CD4-positive, alpha-beta T cell treated with Interleukin-15 for 4 hours (primary cell): ENCODE measurements at places on chromosomes 7 and 10.
A peak's percentile ranks its signal among the peaks of the same experiment; 100 is the strongest.

DNA sequence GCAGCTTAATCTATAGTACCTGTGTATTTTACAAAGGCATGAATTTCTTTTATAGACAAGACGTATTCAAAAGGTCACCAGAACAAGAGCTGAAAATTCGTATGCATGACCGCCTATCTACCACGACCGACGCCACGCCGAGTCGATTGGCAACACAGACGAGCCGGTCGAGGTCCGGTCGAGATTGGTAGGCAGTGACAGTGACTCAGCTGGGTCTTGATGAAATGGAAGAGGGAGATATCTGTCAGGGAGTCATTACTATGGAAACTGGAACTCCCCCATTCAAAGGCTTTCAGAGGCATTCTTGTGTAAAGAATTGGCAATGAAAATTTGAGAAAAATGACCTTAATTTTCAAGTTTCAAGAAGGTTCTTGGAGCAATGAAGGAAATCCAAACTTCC lies 2.1 kb downstream of the ATP5MK start:
- no peak for DNase-seq

DNA sequence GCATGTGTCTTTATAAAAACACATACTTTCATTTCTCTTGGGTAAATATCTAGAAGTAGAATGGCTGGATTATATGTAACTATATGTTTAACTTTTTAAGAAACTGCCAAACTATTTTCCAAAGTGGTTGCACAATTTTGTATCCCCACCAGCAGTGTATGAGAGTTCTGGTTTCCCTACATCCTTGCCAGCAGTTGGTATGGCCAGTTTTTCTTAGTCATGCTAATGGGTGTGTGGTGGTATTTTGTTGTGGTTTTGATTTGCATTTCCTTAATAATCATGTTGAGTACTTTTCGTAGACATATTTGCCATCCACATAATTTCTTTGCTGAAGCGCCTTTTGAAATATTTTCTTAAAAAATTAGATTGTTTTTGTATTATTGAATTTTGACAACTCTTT lies 60.3 kb downstream of the NEUROG3 start:
- DNase-seq = no peak

GRCh38 chr7:15336146-15336545 lies 225.7 kb downstream of the AGMO start:
- DNase-seq = no peak

DNA sequence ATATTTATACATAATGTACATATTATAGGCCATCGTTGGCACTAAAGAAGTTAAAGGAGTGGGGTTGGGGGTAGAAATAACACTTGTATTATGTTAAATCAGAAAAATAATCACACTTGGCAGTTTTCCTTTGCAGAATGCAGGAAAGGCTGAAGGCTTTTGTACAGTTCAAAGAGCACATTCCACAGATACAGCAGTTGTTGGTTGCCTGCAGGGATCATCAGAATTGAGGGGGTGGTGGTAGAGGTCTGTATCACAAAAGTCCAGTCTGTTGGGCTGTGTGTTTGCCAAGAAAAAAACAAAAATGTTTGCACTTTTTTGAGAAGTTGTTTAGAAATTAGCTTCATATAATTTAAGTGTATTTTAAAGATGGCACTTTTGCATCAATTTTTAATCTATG lies 231.8 kb upstream of the FOXP2 start:
- no peak for DNase-seq

DNA sequence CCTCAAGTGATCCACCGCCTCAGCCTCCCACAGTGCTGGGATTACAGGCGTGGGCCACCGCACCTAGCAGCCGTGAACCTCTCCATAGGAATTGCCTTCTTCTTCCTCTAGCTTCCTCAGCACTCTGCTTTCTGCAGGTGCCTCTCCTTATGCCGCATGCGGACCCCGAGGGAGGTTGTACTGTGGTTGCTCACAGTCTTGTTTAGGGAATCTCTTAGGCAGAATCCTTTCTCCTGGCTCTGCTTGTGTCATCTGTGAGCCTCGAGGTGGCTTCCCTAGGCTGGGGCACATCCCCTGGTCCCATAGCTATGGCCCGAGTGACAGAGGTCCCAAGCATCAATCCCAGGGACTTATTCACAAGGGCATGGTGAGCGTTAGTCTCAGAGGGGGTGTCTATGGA lies 33.2 kb upstream of the GIMAP8 start:
- no peak for DNase-seq

GRCh38 chr7:77738871-77739270 lies 42.6 kb downstream of the RSBN1L start:
- DNase-seq = no peak

DNA sequence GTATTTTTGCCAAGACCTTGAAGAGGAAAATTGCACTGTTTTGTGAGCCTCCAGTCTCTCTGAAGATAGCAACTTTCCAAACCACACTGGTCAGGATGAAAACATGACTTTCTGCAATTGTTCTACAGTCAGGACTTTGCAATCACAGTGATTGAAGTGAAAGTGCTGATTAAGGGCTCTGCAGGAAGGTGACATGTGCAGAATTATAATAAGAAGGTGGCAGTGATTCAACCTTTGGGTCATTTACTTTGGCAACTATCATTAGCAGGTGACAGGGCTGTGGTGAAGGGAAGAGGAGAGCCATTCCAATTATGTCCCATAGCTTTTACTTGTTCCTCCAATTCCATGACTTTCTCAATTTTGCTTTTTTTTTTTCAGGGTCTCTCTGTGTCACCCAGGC lies 350.0 kb upstream of the FZD8 start:
- no peak for DNase-seq

DNA sequence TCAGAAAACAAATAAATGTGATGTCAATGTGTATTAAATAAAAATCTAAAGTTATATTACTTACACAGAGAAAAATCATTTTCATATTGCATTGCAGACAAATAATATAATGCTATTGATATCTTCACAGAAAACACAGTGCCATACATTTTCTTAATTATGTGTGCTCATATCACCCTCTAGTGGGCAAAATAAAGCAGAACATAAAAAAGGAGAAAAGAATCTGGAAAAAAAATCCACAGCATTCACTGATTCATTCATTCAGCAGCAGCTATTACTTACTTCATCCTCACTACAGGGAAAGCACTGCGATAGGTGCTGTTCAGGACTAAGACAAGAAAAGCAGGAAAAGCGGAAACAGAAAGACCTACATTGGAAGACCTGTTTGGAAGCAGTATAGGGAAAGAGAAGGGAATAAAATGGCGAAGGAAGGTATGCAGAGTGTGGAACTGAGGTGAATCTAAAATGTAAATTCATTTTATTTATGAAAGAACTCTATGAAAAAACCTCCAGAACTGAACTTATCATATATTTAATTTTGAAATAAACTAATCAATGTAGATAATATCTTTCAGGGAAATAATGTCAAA lies 73.2 kb downstream of the POT1 start:
- DNase-seq = peak; percentile 26

- DNase-seq = peak; percentile 79
Observed at GRCh38 chr10:103765981-103766380, 89.4 kb downstream of the SH3PXD2A start.

DNA sequence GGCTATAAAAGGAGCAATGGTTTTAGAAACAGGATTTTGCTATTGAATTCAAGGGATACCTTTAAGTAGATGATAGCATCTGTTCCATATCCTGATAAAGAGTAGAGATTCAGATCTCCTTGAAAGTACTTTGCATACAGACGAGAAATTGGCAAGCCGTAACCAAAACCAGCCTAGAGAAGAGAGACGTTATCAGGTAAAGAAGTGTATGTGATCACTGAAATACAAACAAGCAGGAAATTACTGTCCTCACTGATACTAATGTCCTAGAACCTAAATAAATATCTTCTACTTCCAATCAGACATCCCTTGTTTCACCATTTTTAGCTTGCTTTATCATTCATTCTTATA lies 9.4 kb downstream of the PDK4 start:
- no peak for DNase-seq

GRCh38 chr7:51128545-51129435 lies 187.8 kb downstream of the COBL start:
- DNase-seq = no peak

DNA sequence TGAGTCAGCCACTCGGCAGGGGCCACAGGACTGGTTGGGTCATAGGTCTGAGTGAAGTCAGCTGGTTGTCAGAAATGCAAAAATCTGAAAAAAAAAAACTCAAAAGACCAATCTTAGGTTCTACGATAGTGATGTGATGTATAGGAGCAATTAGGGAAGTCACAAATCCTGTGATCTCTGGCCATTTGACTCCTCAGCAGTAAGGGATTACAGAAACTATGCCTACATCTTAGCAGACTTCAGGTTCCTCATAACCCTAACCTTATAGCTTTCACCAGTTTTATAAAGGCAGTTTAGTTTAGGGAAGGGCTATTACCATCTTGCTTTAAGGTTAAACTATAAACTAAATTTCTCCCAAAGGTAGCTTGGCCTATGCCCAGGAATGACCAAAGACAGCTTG lies 163.1 kb upstream of the HGF start:
- DNase-seq = no peak

DNA sequence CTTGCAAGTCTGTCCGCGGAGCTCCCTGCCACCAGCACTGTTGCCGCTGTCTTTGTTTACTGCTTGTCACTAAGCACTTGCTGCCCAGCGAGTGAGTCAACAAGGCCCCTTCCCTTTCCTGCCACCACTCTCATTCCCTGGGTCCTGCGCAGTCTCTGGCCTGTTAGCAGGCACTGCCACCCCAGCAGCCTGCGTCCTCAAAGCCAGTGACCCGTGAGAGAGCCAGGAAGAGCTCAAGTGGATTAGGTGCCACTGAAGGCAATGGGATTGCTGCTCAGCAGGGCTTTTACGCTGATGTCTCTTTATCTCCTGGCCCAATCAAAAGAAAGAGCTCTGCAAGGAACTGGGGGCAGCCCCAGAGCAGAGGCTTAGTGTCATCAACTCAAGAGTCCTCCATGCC lies at the start of gene FRMPD2:
FRMPD2 (minus strand) TSS at position 61 of the 400 bp plus-strand sequence. CDS start 129 bp downstream, outside the sequence.
- DNase-seq = no peak

- no peak for DNase-seq
Observed at GRCh38 chr7:27245798-27246691, 3.4 kb downstream of the EVX1 start.

- no peak for DNase-seq
Observed at GRCh38 chr7:12493407-12493806, 77.1 kb upstream of the SCIN start.
